CD4-positive, alpha-beta T cell treated with Interleukin-21 for 1 hour (primary cell): ENCODE measurements at places on chromosomes 16 and 17.

DNA sequence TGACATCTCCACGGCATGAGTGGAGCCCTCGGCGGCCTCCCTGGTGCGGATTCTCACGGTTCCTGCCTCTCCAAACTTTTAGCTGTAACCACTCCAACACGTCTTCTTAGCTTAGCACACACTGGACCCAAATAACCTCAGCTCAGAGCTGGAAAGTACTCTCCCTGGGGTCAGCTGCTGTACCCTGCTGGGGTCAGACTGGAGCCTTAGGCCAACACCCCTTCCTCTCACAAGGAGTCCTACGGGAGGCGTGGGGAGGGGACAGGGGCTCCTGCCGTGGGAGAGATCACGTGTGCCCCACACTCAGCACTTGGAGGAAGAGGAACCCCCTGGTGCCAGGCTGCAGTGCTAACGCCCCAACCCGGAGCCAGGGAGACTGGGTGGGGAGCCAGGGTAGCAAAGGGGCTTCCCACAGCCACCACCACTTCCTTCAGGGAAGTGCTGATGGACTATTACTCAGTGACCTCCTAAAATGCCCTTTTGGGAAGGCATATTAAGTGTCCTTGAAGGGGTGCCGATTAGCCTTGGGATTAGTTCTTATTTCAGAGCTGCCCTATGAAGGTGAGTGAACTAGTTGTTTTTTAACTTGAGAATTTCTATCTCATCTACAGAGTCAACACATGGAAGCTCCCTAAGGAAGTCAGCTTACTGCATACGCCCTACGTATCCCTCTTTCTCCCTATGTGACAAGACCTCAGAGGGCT lies 124.0 kb downstream of the HIC1 start:
- no peak for DNase-seq

- no peak for DNase-seq
These were observed 54.1 kb upstream of the MARCHF10 start for GRCh38 chr17:62862251-62862650.

DNA sequence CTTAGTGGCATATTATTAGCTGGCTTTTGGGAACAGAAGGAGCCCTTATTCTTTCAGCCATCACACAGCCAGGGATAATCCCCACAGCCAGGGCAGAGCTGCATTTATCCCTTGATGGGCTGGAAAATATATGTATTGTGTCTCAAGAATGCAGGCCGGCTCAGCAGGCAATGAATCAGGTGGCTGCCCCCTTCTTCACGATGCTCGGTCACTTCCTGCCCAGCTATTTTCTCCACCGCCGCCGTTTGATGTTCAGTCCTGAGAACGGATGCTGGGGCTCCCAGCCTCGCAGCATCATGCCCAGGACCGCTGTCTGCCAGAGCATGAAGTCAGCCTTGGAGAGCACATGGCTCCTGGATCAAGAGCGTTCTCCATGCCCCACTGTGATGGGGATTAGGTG lies 4.3 kb upstream of the MYH3 start:
- no peak for DNase-seq

GRCh38 chr17:49343273-49343672 lies 18.8 kb downstream of the ZNF652 start:
- peak; percentile 44 for DNase-seq

- no peak for DNase-seq
These were observed 88.3 kb upstream of the PLEKHM1 start for GRCh38 chr17:45578516-45579455.

DNA sequence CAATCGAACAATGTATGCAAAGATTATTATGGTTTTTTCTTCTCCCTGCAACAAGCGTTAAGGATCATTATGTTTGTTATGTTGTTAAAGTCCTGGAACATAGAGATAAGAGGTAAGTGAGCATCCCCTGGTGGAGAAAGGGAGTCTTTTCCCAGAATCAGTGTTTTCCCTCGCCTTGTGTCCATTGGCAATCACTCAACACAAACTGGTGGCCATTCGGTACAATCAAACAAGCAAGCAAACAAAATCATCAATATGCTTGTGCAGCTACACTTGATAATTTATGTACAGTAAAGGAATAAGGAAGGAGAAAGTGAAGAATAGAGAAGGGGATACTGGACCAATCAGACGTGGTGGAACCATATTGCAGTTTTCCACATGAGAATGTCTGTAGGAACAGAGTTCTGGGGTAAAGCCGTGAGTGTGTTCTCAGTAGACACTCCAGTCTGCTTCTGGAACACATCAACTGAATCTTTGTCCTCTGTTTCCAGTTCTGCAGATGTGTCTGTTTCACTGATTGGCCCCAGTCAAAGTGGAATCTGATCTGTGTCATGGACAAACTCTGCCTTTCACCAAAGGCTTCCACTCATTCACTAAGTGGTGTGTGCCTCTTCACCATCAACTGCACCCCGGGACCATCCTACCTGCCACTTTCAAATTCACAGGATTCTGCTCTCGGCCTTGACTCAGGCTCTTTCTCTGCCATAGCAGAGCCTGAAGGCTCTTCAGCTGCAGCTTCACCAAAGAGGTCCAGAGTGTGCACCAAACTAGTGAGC lies 169.5 kb downstream of the AHSP start:
- DNase-seq: peak; percentile 9

- DNase-seq: no peak
These were observed 46.5 kb upstream of the GSE1 start for GRCh38 chr16:85566561-85567100.

DNA sequence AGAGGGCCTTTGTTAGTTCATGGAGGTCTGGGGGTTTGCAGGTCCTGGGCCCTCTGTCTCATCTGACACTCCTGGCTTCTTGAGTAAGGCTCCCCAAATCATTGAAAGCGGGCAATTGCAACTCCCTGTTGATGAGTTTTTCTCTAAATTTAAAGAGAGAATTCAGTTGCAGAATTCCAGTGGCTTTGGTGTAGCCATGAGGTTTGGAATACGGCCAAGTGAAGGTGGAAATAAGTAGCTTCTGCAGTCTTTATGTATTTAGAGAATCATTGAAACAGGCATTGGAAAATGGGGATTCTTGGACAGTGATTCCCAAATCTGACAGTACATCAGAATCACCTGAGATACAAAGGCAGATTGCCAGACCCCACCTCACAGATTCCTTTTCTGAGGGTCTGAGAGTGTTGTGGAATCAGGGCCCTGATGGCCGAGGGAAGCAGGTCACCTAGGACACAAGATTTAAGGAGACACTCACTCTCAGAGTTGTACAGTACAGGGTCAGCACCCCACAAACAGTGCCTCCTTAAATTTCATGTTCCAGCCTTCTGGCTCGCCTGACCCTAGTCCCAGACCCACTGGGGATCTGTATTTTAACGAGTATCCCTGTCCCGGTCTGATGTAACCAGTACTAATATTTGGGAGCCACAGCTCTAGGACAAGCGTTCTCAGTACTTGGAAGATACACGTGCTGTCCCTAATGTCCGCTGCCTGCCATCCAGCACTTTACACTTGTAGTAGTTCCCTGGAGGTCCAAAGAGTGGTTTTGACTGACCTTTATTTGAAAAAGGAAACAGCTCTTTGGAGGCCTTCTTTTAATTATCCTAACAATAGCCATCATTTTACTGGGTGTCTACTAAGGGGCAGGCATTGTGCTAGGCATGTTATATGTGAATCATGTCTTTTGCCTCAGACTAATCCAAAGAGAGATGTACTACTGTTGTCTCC lies 37.8 kb downstream of the YPEL2 start:
- no peak for DNase-seq

DNA sequence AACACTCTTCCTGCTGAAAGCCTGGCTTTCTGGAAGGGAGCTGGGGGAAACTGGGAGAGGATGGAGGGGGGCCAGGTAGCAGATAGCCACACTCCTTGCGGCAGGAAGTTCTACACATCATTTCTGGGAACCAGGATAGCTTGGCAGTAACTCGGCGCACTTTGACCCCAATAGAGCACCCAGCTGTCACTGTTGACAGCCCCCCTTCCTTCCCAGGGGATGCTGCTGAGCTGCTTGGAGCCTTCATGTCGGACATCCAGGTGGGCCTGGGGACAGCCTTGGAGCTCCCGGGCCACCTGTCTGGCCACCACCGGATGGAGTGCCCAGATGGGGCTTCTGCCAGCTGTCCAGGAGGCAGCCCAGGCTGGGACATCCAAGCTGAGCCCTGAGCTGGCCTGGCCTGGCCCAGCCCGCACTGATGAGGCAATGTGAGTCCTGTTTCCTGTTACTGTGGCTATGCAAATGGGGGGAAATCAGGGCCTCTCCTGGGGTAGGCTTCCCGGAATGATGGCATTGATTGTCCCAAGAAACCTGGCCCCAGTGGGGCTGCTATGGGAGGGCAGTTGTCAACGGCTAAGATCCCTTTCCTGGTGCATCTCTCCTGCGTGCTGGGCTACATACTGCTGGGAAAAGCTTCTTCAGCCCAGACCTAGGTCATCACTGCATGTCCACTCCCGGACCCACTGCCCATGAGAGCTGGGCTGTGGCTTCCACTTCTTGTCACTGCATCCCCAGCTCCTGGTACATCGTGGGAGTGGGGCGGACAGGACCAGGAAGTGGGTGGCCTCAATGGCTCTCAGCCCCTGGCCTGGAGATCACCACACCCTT lies 50.0 kb downstream of the SOCS1 start:
- DNase-seq: no peak

DNA sequence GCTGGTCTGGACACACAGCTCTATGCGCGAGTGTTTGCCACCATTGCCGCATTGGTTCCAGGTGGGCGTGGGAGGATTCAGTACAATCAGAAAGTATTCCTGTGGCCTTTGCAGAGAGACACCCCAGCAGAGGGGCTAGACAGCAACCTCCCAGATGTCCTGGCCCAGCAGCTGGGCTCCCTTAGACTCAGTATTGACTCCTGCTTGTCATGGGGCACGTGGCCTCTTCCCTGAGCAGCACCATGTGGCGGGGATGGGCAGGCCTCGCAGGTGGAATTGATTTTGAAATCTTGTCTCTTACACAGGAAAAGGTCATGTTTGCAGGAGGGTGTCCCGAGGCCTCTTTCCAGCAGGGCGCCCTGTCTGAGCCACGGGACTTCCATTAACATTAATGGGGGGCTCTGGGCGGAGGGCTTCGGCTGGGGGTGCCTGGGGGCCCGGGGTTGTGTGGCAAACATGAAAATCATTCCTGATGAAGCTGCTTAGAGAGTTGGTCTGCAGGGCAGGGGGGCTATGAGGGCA lies 96.4 kb downstream of the C16orf78 start:
- DNase-seq: no peak

DNA sequence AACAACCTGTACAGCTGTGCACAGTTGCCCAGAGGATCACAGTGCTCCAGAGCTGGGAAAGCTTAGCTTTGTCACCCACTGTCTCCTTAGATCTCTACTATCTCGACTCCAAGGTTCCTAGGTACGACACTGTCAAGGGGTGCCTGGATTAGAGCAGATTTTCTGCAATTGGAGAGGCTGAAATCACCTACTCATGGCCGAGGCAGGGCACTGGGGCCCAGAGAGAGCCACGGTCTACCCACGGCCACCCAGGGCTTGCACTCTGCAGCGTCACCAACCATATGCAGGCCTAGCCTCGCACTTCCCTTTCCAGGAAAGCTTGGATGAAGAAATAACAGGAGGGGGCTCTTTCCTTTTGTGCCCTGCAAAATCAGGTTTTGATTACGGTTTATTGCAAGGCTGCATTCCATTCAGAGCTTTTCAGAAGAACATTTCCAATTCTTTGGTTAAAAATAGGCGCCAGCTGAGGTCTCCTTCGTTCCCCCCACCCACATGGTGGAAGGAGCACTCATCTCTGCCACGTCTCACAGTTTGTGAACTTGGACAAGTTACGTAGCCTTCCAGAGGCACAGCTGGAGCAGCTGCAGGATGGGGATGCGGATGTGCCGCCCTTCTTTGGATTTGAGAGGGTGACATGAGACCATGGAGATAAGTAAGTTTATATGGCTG lies 80.0 kb downstream of the IRX5 start:
- DNase-seq: no peak

GRCh38 chr16:410516-411178 lies 9.0 kb downstream of the DECR2 start:
- no peak for DNase-seq

DNA sequence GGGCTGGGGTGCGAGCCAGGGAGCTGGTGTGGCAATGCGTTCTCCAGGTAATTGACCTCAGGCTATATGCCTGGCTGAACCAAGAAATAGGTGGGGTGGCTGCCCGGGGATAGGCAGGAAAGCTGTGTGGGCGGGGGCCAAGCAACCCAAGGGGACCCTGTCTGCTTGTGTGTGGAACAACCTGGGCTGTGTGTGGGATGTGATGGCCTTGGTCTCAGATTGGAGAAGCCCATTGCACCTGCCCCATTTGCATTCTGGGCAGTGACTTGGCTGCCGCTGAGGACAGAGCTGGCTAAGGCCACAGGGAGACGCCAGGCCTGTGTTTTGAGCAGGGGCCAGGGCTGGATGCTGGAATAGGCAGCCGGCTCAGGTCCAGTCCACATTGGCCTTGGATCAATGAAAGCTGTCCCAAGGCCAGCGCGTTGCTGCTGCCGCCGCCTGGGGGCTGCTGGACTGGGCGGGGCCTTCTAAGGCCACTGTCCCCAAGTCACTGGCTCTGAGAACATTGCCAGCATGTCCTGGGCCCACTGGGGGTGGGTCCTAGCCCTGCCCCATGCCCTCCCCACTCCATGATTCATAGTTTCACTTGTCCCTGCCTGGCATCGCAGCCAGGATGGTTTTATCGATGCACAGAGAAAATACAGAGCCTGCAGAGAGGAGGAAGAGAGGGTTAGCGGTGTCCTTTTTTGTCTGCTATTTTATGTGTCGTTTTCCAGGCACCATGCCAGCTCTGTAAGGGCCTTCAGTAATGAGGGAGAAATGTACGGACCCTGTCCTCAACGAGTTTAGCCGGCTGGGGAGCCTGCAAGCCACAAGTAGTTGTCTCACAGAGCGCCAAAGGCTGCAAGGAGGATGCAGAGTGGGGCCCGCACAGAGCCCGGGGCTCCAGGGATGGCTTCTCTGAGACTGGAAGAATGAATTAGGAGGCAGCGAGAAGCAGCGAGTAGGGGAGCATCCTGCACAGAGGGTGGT lies 43.9 kb downstream of the NKD1 start:
- no peak for DNase-seq

GRCh38 chr16:57759541-57760356 lies 24.2 kb downstream of the KATNB1 start:
- DNase-seq: no peak

- no peak for DNase-seq
These were observed 3.9 kb downstream of the TAF1C start for GRCh38 chr16:84182680-84183571.

DNA sequence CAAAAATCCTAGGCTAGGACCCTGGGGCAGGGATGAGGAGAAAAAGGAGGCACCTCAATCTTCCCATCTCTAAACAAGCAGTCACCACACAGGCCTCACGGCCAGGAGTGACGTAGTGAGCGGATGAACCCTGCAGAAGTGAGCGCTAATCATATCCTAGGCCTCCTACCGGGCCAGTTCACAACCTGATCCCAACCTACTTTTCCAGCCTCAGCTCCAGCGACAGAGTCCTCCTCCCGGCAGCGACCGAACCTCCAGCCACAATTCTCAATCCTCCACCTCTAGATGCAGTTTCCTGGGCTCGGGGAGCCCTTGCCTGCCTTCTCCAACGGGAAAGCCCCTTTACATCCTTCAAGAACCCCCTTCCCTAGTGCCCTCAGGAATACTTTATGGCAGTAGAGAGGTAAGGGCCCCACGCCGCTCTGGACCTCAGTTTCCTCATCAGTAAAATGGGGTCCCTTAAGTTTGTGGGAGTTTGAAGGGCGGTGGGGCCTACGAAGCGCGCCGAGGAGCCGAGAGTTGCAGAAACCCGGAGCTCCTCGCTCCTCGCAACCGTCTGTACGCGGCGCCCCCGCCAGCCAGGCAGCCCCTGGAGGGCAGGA lies 1.4 kb downstream of the ZNF668 start:
- peak; percentile 29 for DNase-seq

GRCh38 chr17:43019418-43019817 lies 2.8 kb downstream of the VAT1 start:
- DNase-seq: no peak

GRCh38 chr16:82612263-82612662 lies 14.5 kb upstream of the CDH13 start:
- no peak for DNase-seq
